ENCODE measurements at places on chromosomes 5 and 9. TPM values are rescaled to one million over a fixed set of nuclear protein-coding genes. Genes with fewer than 3 reads are reported as not detected.

PROB1 gene
- 1.3 TPM for total RNA-seq

- H3K4me1 ChIP-seq, result no peaks in the 10 kb centered on the region
- no peaks in the 10 kb centered on the region for H3K27me3 ChIP-seq
- H3K27ac ChIP-seq, result no peak overlapping the region
- H3K4me3 ChIP-seq, result no peak overlapping the region
- peaks cover 6% of the 10 kb centered on the region for H3K36me3 ChIP-seq
Observed at GRCh38 chr5:68347536-68347935, 132.0 kb downstream of the PIK3R1 start.

DNA sequence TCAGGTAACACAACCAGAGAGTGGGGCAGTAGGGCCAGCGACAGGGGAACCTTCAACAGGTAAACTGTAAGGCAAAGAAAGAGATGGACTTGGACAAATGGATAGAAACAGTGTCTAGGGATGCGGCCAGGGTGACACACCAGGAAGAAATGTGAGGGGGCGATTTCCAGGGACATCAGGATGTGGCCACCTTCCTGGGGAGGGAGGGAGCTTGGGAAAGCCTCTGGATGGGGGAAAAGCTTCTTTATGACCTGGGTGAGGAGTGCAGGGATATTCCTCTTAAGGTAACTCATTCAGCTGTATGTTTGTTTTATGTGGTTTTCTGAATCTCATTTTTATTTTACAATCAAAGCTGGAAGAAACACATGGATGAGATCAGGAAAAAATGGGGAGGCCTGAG lies 11.9 kb upstream of the NXNL2 start:
- no peak overlapping the region for H3K4me3 ChIP-seq
- peaks cover 7% of the 10 kb centered on the region for H3K27me3 ChIP-seq
- no peak for DNase-seq
- H3K4me1 ChIP-seq, result no peaks in the 10 kb centered on the region

VAV2 gene
- total RNA-seq, result 270 TPM

ACTBL2 gene
- total RNA-seq, result not detected
